ENCODE measurements at places on chromosomes 2 and 18.

- peak; percentile 22 for DNase-seq
These were observed 30.2 kb downstream of the PRKCE start for GRCh38 chr2:45681675-45682074.

GRCh38 chr18:28109781-28110560 lies 67.0 kb downstream of the CDH2 start:
- DNase-seq = no peak

DNA sequence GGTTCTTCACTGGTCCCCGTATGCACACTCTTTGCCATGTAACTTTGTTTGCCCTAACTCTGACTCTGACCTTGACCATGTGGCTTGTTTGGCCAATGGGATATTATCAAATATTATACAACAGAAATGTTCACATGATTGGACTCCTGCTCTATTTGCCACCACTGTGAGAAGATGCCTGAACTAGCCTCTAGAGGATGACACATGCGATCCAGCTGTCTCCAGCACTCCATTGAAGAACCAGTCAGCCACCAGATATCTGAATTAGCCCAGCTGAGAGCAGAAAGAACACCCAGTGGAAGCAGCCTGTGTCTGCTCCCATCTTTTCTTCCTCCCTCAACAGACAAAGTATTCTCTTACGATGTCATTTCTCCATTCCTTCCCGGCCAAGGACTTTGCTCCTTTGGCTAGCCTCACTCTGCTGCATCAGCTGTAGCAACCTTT lies 412.1 kb downstream of the IRS1 start:
- no peak for DNase-seq

GRCh38 chr2:204691911-204692510 lies 146.7 kb downstream of the PARD3B start:
- DNase-seq = no peak

GRCh38 chr18:48832938-48833700 lies 117.6 kb downstream of the SMAD7 start:
- no peak for DNase-seq

- DNase-seq = no peak
These were observed 37.3 kb downstream of the USP34 start for GRCh38 chr2:61433606-61434005.

DNA sequence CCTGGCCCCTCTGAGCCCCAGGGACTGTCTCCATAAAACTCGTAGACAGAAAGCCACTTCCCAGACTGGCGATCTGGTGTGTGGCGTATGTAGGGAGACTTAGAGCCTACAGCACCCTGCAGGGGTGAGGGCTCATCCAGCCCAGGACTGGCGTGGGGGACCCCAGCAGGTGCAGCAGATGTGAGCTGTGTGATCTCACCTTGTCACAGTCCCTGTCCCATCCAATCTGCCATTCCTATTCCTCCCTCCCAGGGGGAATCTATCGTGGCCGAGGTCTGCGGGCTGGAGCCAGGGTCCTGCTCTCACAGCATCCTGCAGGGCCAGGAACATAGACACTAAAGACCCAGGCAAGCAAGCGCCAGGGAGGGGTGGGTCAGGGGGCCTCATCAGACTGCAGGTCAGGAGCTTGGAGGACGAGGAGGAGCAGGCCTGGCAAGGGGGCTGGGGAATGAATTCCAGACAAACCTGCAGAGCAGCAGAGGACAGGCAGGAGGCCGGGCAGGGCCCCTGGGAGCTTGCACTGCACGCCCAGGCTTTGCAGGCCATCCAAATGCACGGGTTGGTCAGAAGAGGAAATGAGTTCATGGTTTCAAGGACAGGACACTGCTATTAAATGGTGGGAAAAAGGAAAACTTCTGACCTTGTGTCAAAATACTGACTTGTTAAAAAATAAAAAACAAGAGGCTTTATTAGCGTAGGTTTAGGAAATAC lies 32.5 kb downstream of the HS6ST1 start:
- no peak for DNase-seq

- DNase-seq = no peak
These were observed 39.0 kb upstream of the STRN start for GRCh38 chr2:37005118-37005868.

GRCh38 chr18:47871288-47871687 lies 59.2 kb downstream of the SMAD2 start:
- no peak for DNase-seq

- no peak for DNase-seq
These were observed 20.5 kb downstream of the UBE2F start for GRCh38 chr2:237987268-237987667.
